ENCODE measurements at places on chromosomes 12 and 14.
A peak's percentile ranks its signal among the peaks of the same experiment; 100 is the strongest.

DNA sequence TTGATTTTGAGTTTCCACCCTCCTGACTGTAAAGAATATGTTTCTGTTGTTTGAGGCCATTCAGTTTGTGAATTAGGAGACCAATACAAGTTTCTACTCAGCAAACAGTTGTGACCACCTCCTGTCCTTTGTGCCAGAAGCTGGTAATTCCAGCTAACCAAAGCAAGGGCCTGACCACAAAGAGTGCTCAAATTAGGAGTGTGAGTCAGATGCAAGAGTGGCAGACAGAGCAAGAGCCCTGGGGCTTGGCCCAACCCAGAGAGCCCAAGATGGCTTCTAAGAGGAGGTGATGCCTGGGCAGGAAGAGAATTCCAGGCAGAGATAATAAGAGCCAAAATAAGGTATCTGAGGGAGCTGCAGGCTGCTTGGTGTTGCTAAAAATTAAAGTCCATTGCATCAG lies 77.7 kb upstream of the C14orf132 start:
- DNase-seq = no peak

DNA sequence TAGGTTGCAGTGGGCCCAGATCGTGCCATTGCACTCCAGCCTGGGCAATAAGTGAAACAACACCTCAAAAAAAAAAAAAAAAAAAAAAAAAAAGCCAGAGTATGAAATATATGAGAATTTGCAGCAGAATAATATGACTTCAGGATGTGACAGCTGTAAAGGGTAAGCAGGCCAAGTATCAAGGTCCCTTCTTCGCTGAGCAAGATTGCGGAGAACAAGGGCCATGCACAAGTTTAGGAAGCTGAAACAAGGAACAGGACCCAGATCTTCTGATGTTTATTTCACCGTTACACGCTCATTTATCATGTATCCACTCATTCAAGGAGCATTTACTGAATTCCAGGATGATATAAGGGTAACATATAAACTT lies 659 bp upstream of the FOXJ2 start:
- DNase-seq = no peak

- no peak for DNase-seq
Observed at GRCh38 chr12:84159260-84159659, 753.3 kb downstream of the SLC6A15 start.

GRCh38 chr12:69708649-69709048 lies 9.5 kb upstream of the BEST3 start:
- no peak for DNase-seq

- no peak for DNase-seq
Observed at GRCh38 chr14:21405097-21405496, 21.3 kb upstream of the SUPT16H start.

- DNase-seq = no peak
Observed at GRCh38 chr12:96743606-96744005, 163.5 kb upstream of the NEDD1 start.

DNA sequence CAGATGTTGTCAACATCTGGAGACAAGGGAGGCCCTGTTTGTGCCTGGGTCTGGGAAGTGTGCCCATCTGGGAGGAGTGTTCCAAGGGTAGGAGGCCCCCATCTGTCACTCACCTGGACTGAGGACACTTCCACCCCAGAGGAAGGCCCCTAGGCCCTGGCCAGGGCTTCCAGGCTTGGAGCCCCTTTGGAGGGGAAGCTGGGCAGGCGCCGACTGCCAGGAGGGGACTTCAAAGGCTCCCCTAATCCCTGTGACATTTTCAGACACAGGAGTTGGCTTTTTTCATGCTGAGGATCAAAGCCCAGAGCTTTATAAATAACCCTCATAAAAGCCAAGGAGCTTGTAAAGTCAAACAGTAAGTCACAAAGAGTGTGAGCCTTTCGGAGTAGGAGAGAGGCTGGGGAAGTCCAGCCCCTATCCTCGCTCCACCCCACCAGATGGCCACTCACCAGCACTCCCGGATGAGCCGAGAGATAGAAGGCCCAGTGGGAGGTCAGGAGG lies 17.6 kb upstream of the FAM222A start:
- no peak for DNase-seq

- no peak for DNase-seq
Observed at GRCh38 chr14:68365228-68365627, 427.6 kb downstream of the ZFP36L1 start.

DNA sequence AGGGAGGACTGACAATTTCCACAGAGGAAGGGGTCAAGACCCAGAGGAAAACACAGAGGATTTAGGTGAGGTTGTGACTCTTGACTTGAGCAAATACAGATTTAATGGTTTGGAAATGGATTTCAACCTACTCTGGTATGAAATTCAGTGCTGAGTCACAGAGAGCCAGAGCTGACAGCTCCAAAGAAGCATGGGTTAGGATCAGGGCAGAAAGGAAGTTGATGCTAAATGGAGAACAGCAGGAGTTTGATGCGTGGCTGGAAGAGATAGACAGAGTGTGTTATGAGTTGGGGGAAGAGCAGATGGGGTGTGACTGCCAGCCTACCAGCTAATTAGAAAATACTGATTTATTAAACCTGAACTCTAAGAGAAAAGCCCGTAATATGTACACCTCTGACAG lies 272.6 kb downstream of the FOXG1 start:
- DNase-seq = no peak

GRCh38 chr12:122545855-122546254 lies 18.8 kb downstream of the KNTC1 start:
- DNase-seq = no peak

- DNase-seq = no peak
Observed at GRCh38 chr14:95292660-95293425, 26.9 kb downstream of the CLMN start.

- DNase-seq = no peak
Observed at GRCh38 chr12:2169940-2170339, 117.2 kb downstream of the CACNA1C start.

GRCh38 chr14:99101855-99102461 lies 170.0 kb downstream of the BCL11B start:
- no peak for DNase-seq

DNA sequence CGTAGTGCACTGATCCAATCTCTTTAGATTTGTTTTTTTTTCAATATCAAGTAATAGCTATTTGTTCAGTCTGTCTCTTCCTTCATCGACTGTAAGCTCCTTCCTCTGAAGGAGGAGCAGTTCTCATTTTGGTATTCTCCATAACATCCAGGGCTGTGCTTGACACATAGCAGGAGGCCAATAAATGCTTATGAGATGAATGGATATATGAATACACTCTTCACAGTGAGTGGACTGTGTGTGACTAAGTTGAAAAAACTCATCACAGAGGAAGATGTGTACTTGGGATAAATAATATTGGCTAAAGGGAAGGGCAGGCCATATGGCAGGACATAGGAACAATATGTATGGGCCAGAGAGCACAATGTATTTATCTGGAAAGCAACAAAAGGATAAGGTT lies 205.3 kb upstream of the PRICKLE1 start:
- no peak for DNase-seq

GRCh38 chr14:100532154-100532861 lies 54.9 kb downstream of the BEGAIN start:
- no peak for DNase-seq

- DNase-seq = no peak
Observed at GRCh38 chr12:103529306-103529705, 33.5 kb upstream of the C12orf42 start.

GRCh38 chr12:96400631-96401075 lies 414 bp upstream of the CDK17 start:
- DNase-seq = no peak

- DNase-seq = no peak
Observed at GRCh38 chr14:85634205-85634604, 104.3 kb downstream of the FLRT2 start.

- DNase-seq = no peak
Observed at GRCh38 chr14:89374908-89375307, 42.1 kb downstream of the FOXN3 start.

GRCh38 chr14:94936401-94936892 lies 166.5 kb upstream of the GSC start:
- no peak for DNase-seq

DNA sequence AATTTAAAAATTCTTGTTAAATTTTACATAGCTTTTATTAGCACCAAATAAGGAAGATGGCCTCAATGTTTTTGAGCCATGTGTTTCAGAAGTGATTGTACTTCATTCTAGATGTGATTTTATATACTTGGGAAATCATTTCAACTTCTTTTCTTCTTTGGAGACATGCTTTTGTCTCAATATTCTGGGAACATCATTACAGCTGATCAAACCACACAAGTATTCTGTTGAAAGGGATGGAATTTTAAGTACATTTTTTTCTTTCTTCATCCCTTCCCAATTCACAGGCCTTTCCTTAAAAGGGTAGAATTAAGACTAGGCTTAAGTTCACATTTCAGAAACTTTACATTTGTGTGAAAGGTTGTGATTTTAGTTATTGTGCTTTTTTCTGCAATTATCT lies 66.4 kb downstream of the PAPOLA start:
- no peak for DNase-seq

GRCh38 chr12:95994476-95994875 lies 1.7 kb downstream of the HAL start:
- no peak for DNase-seq

DNA sequence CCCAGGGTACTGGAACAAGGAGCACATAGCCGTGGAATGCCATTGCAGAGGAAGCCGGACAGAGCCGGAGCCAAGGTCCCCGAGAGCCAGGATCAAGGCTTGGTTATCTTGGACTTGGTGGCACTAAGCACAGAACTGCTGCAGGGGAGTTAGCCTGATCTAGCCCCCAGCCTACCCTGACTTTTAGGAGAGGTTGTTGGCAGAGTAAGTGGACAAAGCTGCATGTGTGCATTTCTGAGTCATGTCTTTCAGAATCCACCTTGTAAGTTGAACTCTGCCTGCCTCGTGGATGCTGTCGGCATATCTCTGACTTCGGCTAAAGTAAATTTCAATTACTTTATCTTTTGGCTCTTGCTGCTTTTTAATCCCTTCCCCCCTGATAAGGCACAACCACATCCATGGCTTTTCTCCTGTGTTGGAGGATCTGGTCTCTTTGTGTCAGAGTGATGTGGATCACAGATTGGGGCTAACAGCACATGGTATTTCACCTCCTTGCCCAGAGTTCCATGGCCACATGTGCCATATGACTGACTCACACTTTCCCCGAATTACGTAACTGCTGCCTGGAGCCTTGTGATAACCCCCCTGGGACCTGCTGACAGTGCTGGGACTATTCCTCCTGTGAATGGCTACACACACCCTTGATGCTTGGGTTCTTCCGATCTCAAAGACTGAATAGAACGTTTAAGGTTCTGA lies 240.3 kb downstream of the EMP1 start:
- no peak for DNase-seq

- no peak for DNase-seq
Observed at GRCh38 chr12:87779016-87779415, 250.2 kb downstream of the C12orf50 start.

DNA sequence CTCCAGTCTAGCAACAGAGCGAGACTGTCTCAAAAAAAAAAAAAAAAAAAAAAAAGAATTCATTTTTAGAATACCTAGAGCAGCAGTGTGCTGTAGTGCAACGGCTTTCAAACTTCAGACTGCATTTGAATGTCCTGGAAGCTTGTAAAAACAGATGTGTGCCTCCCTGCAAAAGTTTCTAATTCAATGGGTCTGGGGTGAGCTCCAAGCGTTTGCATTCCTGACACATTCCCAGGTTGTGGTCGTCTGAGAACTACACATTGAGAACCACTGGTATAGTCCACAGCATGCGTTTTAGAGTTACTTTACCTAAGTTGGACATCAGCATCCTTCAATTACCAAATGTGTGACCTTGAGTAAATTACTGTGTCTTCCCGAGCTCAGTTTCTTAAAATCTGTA lies 816.8 kb downstream of the NRXN3 start:
- no peak for DNase-seq

- DNase-seq = peak; percentile 61
Observed at GRCh38 chr14:100375266-100375962, 52.3 kb downstream of the SLC25A47 start.

- DNase-seq = no peak
Observed at GRCh38 chr14:91387169-91387835, 30.3 kb downstream of the CCDC88C start.

DNA sequence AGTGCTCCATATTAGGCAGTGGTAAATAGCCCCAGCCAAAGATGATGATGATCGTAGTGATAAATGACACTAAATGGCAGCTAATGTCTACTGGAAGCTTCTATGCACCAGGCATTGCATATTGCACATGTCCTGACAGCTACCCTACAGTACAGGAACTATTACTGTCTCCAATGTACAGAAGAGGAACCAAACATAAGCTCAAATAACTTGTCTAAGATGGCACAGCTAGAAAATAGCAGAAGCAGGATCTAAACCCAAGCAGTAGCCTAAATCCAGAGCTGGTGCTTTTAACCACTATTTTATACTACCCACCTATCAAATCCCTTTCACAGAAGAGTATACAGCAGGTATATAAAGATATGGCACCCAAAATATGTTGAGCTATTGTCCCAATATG lies 28.9 kb downstream of the ESR2 start:
- no peak for DNase-seq

DNA sequence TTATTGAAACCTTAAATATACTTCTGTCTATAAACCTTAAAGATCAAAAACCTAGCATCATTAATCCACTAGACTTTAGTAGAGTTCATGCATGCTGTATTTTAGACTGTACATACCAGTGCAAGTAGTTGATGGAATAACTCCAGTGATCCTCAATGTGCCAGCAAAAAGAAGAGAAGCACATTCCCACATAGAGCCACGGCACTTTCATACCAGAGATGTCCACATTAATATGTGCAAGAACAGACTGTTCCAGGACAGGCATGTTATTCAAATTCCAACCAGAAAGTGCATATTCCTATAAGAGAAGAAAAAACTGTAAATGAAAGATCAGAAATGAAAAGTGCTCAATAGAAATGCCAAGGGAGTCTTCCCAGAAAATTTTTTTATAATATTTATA lies 55.0 kb downstream of the KDM5A start:
- no peak for DNase-seq

- DNase-seq = no peak
Observed at GRCh38 chr12:14710632-14711320, 14.4 kb upstream of the GUCY2C start.

DNA sequence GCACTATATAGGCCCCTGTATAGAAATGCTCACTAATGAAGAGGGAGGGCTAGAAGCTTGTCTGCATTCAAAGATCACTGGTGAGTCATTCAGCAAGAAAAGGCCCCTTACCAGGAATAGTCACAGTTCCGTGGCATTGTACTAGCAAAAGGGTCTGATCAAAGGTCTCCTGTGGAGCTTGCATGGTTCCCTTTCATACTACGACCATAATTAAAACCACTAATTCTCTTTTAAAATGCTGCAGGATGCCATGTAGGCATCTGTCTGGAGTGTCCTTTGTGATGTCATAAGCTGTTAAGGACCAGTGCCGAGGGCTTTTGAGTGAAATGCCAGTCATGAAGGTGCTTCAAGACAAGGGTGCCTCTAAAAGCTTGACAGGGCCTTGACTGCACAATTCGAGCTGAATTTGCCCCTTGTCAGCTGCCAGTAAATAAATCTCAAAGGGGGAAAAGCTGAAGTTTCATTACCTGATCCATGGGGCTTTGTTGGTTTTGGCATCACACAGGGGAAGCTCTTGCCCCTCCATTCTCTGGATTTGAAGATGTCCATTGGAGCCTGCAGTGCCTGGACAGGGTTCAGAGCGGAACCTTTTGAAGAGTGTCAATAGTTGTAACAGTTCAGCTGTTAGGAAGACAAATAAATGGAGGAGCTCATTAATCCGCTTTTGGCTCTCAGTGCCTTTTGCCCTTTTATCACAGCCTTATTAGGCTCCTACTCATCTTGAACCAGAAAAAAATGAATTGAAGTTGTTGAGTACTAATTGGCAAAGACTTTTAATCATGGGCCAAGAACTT lies 69.1 kb downstream of the TMEM260 start:
- DNase-seq = no peak

GRCh38 chr14:88660056-88660455 lies 97.2 kb downstream of the ZC3H14 start:
- no peak for DNase-seq

GRCh38 chr12:114649585-114649984 lies 34.4 kb downstream of the TBX3 start:
- no peak for DNase-seq

Measured in stimulated activated CD8-positive, alpha-beta memory T cell treated with anti-CD3 and anti-CD28 coated beads, Interleukin-4, amount 100 ng/mL, for 4 hours (primary cell).